Natural killer cell (primary cell): ENCODE measurements at places on chromosomes 6 and 20. TPM values are rescaled to one million over a fixed set of nuclear protein-coding genes. Genes with fewer than 3 reads are reported as not detected.
A peak's percentile ranks its signal among the peaks of the same experiment; 100 is the strongest.

Gene PDE10A
- not detected for total RNA-seq

GRCh38 chr6:134574491-134574890, 256.6 kb upstream of the SGK1 start:
- H3K4me3 ChIP-seq = no peak overlapping the region
- no peaks in the 10 kb centered on the region for H3K27me3 ChIP-seq
- no peak overlapping the region for H3K27ac ChIP-seq
- H3K4me1 ChIP-seq = no peaks in the 10 kb centered on the region

Gene PCIF1
- 85.1 TPM for total RNA-seq

DNA sequence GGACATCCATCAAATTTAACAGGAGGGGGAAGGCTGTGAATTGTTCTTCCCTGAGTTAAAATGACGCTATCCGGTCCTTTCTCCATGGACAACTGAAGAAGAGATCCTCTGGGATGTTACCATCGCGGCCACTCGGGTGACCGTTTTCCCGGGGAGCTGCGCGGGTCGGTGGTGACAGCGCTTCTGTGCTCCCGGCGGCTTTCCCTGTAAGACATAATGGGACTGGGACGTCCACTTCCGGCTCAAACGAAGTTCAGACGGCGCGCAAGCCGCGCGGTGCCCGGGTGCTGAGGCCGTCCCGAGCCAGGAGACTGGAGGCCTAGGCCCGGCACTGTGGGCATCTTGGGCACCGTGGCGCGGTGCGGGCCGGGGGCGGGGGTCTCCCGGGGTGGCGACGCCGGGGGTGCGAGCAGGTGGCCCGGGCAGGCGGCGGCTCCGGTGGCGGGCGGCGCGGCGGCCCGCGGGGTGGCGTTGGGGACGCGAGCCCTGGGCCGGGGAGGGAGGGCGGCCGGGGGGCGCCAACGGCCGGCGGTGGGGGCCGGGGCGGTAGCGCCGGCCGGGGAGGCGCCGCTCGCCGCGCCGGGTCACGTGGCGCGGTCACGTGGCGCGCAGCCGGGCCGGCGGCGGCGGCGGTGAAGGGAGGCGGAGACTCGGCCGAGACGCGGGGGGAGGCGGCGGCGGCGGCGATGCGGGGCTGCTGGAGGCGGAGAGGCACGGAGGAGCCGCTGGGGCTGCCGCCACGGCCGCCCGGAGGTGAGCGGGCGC, 63.6 kb downstream of the GTF2H5 start:
- DNase-seq = peak; percentile 74
- H3K27ac ChIP-seq = peak overlapping the region; percentile 70
- peaks cover 13% of the 10 kb centered on the region for H3K4me1 ChIP-seq

- no peak overlapping the region for H3K4me3 ChIP-seq
- no peaks in the 10 kb centered on the region for H3K36me3 ChIP-seq
- no peaks in the 10 kb centered on the region for H3K27me3 ChIP-seq
- no peak overlapping the region for H3K27ac ChIP-seq
Measured at GRCh38 chr20:24590178-24590982, 121.0 kb downstream of the SYNDIG1 start.

Gene EMILIN3
- total RNA-seq = not detected

- DNase-seq = no peak
- H3K36me3 ChIP-seq = peaks cover 27% of the 10 kb centered on the region
- H3K27me3 ChIP-seq = no peaks in the 10 kb centered on the region
- no peak overlapping the region for H3K4me3 ChIP-seq
Measured at GRCh38 chr20:37776049-37776448, 82.2 kb downstream of the CTNNBL1 start.

- DNase-seq = peak; percentile 58
- H3K4me1 ChIP-seq = no peaks in the 10 kb centered on the region
- no peaks in the 10 kb centered on the region for H3K27me3 ChIP-seq
- no peak overlapping the region for H3K27ac ChIP-seq
Measured at GRCh38 chr6:90162648-90163387, 133.8 kb downstream of the BACH2 start.

Gene GPX5
- not detected for total RNA-seq

Gene CSNK2A1
- total RNA-seq = 92.6 TPM

Gene ARHGAP18
- 12.5 TPM for total RNA-seq

Gene MYH7B
- 0.21 TPM for total RNA-seq

DNA sequence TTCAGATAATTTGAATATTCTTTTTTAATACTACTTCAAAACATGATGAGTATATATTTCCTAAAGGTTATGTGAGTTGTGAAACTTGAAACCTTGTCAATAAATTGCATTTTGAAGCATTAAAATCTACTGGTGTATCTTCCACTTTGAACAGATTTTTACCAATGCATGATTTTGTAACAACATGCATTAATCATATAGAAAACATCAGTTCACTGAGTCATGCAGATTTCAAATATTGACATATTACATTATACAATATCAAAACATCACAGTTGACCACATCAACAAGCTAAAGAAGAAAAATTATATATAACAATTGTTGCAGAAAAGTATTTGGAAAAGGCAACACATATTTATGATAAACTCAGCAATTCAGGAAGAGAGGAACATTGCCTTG, 158.1 kb downstream of the WDR27 start:
- H3K4me1 ChIP-seq = no peaks in the 10 kb centered on the region
- H3K4me3 ChIP-seq = no peak overlapping the region
- H3K27me3 ChIP-seq = no peaks in the 10 kb centered on the region
- no peaks in the 10 kb centered on the region for H3K36me3 ChIP-seq
- DNase-seq = no peak
- H3K27ac ChIP-seq = no peak overlapping the region

- no peaks in the 10 kb centered on the region for H3K36me3 ChIP-seq
- peaks cover 9% of the 10 kb centered on the region for H3K4me1 ChIP-seq
- H3K27ac ChIP-seq = no peak overlapping the region
- H3K27me3 ChIP-seq = no peaks in the 10 kb centered on the region
- no peak for DNase-seq
Measured at GRCh38 chr6:105449756-105450390, 47.0 kb upstream of the PREP start.
